ENCODE measurements at places on chromosomes 4 and X. TPM values are rescaled to one million over a fixed set of nuclear protein-coding genes. Genes with fewer than 3 reads are reported as not detected.

FAT4 gene
- total RNA-seq = 1.6 TPM

FAM3A gene
- total RNA-seq = 34.2 TPM

VEGFC gene
- total RNA-seq = 3.3 TPM

- no peak overlapping the region for H3K4me3 ChIP-seq
- DNase-seq = no peak
- no peaks in the 10 kb centered on the region for H3K27me3 ChIP-seq
- no peaks in the 10 kb centered on the region for H3K36me3 ChIP-seq
- H3K27ac ChIP-seq = no peak overlapping the region
Observed at GRCh38 chr4:125498981-125499380, 184.2 kb downstream of the FAT4 start.

GRCh38 chrX:140502491-140503237 lies 2.2 kb downstream of the SOX3 start:
- no peak overlapping the region for H3K4me3 ChIP-seq
- no peak overlapping the region for H3K27ac ChIP-seq
- peaks cover 9% of the 10 kb centered on the region for H3K27me3 ChIP-seq
- H3K4me1 ChIP-seq = no peaks in the 10 kb centered on the region

- H3K4me3 ChIP-seq = no peak overlapping the region
- H3K27ac ChIP-seq = no peak overlapping the region
- no peaks in the 10 kb centered on the region for H3K36me3 ChIP-seq
- H3K27me3 ChIP-seq = peaks cover 9% of the 10 kb centered on the region
- no peaks in the 10 kb centered on the region for H3K4me1 ChIP-seq
Observed at GRCh38 chrX:65933085-65933589, 106.7 kb downstream of the VSIG4 start.

GRCh38 chr4:165991325-165992180 lies 118.5 kb downstream of the TLL1 start:
- H3K4me1 ChIP-seq = no peaks in the 10 kb centered on the region
- DNase-seq = no peak
- no peak overlapping the region for H3K27ac ChIP-seq
- no peak overlapping the region for H3K4me3 ChIP-seq
- no peaks in the 10 kb centered on the region for H3K27me3 ChIP-seq
- H3K36me3 ChIP-seq = no peaks in the 10 kb centered on the region

- no peaks in the 10 kb centered on the region for H3K36me3 ChIP-seq
- H3K4me1 ChIP-seq = peaks cover 9% of the 10 kb centered on the region
- no peak overlapping the region for H3K27ac ChIP-seq
- no peak for DNase-seq
- H3K4me3 ChIP-seq = no peak overlapping the region
Observed at GRCh38 chr4:88660446-88661294, 37.0 kb downstream of the NAP1L5 start.

DNA sequence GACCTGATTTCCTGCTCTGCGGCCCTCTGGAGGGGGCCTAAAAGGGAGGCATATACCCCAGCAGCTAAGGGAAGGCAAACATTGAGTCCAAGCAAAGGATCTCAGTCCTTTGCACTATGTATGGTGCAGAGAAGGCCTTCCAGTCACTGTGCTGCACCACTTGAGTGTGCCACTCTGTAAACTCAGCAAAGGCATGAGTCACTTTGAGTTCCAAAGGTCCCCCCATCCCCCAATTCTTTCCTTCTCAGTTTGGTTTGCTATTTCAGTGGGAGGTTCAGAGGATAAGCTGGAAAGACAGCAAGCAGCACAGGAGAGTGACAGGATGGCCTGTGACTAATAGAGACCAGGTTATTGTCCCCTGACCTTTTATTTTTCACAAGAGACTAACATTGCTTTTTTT lies 131.3 kb downstream of the FHDC1 start:
- no peak overlapping the region for H3K4me3 ChIP-seq
- no peak overlapping the region for H3K27ac ChIP-seq
- DNase-seq = no peak
- no peaks in the 10 kb centered on the region for H3K27me3 ChIP-seq

DNA sequence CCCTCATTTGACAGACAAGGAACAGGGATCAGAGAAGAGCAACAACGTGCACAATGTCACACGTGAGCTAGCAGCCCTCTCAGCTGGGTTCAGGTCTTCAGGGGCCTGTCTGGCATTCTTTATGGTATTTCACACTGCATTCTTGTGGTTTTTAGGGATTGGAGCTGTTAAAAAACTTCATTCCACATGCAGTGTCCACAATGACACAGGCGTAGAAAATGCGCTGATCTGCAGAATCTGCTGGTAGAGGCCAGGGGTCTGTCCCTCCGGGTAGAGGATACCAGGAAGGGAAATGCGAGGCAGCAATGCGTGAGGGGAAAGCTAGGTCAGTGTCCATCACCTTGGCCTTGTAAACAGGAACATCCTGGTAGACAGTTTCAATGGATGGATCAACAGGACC lies 36.6 kb downstream of the MAP7D3 start:
- H3K36me3 ChIP-seq = peaks cover 40% of the 10 kb centered on the region
- DNase-seq = no peak

All from psoas muscle (tissue), 8 donors.